ENCODE measurements at places on chromosomes 16 and 17.

GRCh38 chr16:1494711-1495110 is 1.6 kb downstream of the TELO2 start:
- no peak for DNase-seq

DNA sequence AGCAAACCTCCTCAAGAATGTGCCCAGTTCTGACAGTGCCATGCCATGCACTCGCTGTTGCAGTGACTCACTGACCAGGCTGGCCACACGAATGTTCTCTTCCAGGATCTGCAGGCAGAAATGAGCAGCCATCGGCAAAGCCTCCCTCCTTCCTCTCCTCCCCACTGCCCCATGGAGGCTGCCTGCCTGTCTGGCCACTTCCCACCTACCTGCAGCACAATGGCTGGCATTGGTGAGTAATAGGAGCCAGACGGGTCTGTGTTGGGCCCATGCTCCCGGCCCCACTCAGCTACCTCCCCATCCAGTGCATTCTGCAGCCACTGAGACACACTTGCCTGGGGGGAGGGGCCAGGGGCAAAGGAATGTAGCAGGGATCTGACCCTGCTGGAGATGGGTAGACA is 2.8 kb upstream of the MATCAP1 start:
- DNase-seq, result no peak

- no peak for DNase-seq
These were observed 12.9 kb downstream of the FOXL1 start for GRCh38 chr16:86591270-86591669.

- no peak for DNase-seq
These were observed 2.0 kb upstream of the NOB1 start for GRCh38 chr16:69756705-69757104.

GRCh38 chr16:82368041-82368440 is 198.0 kb upstream of the MPHOSPH6 start:
- peak; percentile 32 for DNase-seq

- DNase-seq, result no peak
These were observed 259.3 kb downstream of the SOX9 start for GRCh38 chr17:72380120-72380519.

GRCh38 chr16:1821861-1822611 is 4.6 kb downstream of the HAGH start:
- no peak for DNase-seq

DNA sequence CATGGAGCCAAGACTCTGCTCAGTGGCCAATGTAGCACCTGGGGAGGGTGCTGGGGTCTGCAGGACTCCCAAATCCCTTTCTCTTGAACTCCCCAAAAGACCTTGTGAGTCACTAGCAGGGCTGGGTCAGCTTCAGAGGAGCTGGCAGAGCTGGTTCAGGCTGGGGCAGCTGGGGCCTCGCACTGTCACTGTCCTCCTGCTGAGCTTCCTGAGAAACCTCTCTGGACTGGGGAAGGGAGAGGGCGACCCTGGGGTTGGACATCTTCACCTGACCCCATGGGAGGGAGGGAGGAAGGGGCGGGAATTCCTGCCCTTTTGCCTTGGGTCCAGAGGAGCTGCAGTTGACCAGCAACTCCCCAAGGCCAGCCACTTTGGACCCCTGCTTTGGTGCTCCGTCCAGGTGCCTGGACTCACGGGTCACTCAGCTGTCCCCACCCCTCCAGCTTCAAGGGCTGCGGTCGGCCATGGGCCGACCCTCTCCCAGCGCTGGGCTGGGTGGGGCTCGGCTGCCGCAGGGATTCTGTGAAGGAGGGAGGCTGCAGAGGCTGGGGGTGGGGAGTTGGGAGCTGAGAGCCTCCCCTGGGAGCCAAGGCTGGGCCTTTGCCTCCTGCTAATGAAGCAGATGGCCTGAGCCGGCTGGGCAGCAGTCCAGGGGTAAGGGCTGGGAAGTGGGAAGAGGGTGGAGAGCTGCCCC is 9.2 kb downstream of the FMNL1 start:
- DNase-seq, result no peak

DNA sequence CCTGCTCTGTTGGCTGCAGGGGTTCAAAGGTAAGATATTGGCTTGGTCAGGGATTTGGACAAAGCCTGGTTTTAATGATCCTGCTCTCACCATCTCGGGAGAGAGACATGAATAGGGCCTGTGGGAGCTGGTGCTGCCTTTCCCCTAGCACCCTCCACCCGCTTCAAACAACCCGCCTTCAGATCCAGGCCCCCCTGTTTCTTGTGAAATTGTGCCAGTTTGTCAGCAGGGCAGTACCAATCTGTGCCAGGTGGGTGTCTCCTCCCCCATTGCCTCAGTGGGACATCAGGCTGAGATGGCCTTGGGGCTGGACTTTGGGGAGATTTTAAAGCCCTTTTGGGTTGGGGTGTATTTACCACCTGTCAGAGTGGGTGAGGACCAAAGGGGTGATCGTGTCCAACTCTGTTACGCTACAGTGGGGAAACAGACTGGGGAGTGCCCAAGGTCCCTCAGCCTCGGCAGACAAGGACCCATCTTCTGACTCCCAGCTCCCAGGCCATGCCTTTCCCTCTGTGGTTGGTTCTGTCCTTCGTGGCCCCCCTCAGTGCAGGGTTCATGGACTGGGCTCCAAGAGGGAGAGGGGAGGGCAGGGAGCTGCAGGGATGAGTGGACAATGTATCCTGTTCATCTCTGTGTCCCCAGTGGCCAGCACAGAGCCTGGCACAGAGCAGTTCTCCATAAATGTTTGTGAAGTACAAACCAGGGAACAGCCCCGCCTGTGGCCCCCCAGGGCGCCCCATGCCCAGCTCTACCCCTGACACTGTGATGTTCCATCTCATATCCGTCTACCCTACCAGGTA is 3.3 kb downstream of the ARHGAP23 start:
- peak; percentile 91 for DNase-seq

DNA sequence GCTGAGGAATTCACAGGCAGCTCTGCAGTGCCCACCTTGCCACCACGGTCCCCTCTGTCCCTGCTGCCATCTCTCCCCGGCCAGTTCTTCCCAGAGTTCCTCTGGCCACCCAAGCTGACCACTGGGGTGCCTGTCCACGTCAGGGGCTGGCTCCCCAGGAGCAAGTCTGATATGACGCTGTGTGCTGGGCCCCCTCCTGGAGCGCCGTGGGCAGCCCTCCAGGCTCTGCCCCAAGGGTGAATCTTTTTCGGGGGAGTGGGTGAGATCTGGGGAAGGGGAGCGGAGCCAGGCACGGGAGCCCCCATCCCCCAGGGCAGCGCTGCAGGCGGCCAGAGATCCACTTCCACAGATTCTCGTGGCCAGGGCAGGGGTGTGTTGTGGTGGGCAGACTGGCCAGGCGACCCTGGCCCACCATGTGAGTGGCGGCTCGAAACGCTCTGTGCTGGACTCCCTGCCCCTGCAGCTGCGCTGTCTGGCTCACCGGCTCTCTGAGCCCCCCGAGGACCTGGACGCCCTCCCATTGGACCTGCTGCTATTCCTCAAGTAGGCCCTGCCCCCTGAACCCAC is 3.7 kb downstream of the MSLN start:
- no peak for DNase-seq

GRCh38 chr16:7714775-7715174 is 382.1 kb downstream of the RBFOX1 start:
- no peak for DNase-seq

GRCh38 chr17:10737736-10738135 is 7.9 kb upstream of the TMEM220 start:
- DNase-seq, result no peak

DNA sequence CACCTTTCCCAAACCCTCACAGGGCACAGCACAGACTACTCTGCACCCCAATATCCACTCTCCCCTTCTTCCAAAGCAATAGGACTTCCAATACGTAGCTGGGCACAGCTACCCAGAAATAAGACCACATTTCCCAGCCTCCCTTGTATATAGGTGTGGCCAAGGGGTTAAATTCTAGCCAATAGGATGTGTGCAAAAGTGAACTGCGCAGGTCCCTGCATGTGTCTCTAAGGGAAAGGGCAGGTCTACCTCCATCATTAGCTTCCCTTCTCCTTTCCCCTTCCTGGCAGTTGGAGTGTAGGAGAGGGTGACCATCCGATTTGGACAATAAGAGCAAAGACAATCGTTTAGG is 25.5 kb upstream of the SNN start:
- no peak for DNase-seq

GRCh38 chr16:66439051-66439730 is 12.1 kb downstream of the BEAN1 start:
- DNase-seq, result no peak
